ENCODE measurements at places on chromosomes 11 and 22. TPM values are rescaled to one million over a fixed set of nuclear protein-coding genes. Genes with fewer than 3 reads are reported as not detected.

CARNS1 gene
- 0.09 TPM for total RNA-seq

TOLLIP gene
- total RNA-seq = 17.1 TPM

SLC17A6 gene
- not detected for total RNA-seq

CHRNA10 gene
- 0.83 TPM for total RNA-seq

RIMBP3C gene
- 0.14 TPM for total RNA-seq

PNPLA3 gene
- 4.5 TPM for total RNA-seq

RAG2 gene
- not detected for total RNA-seq

CD248 gene
- 60.8 TPM for total RNA-seq

RIMBP3B gene
- total RNA-seq = 0.14 TPM

TP53I11 gene
- total RNA-seq = 11.5 TPM

NCF4 gene
- total RNA-seq = not detected

LIMK2 gene
- total RNA-seq = 36.0 TPM

CALCA gene
- not detected for total RNA-seq

RASSF10 gene
- total RNA-seq = not detected

OVOL1 gene
- not detected for total RNA-seq

GNAZ gene
- total RNA-seq = 3.7 TPM

OR6T1 gene
- total RNA-seq = not detected

CDKN1C gene
- 37.0 TPM for total RNA-seq

CRYBA4 gene
- not detected for total RNA-seq

PRR33 gene
- total RNA-seq = not detected

CFAP300 gene
- total RNA-seq = 11.0 TPM

SLC16A8 gene
- 0.18 TPM for total RNA-seq

HBG2 gene
- not detected for total RNA-seq

EFCAB6 gene
- total RNA-seq = 2.1 TPM

All from smooth muscle cell of bladder (primary cell).